ENCODE measurements at places on chromosomes 13 and 19.
A peak's percentile ranks its signal among the peaks of the same experiment; 100 is the strongest.

- DNase-seq = no peak
Measured at GRCh38 chr13:23822252-23822824, 66.9 kb downstream of the MIPEP start.

DNA sequence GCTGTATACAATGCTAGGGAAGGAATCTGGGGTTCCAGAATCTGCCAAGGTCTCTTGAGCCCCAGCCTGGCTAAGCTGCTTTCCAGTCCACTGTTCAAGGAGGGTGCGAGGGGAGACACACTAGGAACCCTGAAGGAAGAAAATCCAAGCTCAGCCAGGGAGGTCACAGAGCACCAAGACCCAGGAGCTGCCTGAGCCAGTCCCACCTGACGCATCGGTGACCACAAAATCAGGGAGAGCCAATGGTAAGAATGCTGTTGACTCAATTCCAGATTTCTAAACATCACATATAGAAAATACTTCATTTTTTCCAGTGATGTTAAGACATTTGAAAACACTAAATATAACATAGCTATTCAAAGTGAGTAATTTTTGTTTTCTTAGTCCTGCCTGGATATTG lies 50.1 kb downstream of the CEP89 start:
- DNase-seq = no peak

DNA sequence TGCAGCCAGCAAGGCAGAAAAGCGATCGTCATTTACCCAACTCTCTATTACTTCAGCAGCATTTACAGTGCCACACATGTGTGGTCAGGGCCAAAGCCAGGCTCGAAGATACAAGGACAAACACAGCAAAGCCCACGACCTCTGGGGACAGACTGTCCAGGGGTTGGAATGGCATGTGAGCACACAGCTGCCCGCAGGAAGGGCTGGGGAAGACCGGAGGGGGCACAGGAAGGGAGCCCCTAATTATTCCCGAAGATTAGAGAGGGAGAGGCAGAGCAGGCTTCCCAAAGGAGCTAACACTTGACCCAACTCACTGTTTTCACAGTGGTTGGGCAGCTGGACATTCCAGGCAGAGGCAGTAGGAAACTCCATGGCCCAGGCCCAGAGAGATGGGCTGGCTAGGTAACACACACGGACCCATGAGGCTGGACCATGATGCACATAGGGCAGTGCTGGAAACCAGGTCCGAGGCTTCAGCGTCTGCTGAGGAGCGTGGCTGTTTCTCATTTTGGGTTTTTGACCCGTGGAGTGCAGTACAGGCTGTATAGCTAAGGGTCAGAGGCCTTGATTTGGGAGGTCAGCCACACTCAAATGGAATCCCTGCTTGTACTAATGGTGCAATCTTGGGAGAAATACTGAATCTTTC lies 179.8 kb downstream of the FOXO1 start:
- no peak for DNase-seq

GRCh38 chr13:80695841-80696240 lies 354.9 kb upstream of the SPRY2 start:
- no peak for DNase-seq

- no peak for DNase-seq
Measured at GRCh38 chr13:97342136-97342535, 91.8 kb upstream of the RAP2A start.

DNA sequence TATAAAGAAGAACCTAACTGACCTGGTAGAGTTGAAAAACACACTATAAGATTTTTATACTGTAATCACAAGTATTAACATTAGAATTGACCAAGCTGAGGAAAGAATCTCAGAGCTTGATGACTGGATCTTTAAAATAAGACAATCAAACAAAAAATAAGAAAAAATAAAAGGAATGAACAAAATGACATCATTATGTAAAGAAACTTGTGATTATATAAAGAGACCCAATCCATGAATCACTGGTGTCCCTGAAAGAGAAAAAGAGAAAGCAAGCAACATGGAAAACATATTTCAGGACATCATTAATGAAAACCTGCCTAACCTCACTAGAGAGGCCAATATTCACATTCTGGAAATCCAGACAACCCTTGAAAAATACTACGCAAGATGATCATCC lies 822.5 kb upstream of the SLITRK5 start:
- DNase-seq = no peak

GRCh38 chr19:10013834-10014618 lies 743 bp downstream of the RDH8 start:
- no peak for DNase-seq

DNA sequence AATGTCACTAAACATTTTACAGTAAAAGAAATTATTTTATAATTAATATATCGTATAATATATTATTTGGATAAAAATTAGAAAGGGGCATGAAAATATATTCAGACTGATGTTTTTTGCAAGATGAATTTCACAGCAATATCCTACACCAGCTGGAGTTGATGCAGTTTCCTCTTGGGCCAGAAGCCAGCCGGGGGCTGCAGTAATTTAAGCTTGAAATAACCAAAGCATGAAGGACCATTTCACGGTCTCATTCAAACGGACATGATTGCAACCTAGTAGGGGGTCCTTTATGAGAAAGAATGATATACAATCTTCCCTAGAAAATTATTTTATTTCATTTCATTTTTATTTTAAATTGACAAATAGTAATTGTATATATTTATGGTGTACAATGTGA lies 797.2 kb upstream of the PCDH9 start:
- DNase-seq = no peak

DNA sequence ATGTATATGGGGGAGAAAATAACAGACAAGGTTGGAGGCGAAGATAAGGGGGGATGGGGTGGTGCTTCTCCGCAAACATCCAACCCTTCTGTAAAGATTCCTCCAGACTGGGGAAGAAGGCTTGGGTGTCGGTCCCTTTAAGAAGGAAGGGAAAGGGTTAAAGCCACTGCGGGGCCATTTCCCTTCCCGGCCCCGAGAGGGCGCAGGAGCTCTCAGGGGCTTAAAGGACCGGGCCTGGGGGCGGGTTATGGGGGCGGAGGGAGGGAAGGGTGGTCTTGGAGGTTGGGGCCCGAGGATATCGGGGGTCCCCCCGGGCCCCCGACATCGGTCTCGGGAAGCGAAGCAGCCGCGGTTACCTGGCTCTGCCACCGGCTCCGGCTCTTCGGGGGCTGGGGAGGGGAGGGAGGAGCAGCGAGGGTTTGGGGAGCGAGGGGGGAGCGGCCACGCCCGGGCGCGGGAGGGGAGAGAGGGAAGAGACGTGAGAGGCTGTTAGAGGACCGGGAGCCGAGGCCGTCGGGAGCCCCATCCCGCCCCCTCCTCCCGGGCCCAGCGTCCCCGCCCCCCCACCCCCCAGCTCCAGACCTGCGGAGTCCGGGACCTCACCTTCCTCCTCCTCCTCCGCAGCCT lies 2.8 kb downstream of the TNNT1 start:
- DNase-seq = no peak

DNA sequence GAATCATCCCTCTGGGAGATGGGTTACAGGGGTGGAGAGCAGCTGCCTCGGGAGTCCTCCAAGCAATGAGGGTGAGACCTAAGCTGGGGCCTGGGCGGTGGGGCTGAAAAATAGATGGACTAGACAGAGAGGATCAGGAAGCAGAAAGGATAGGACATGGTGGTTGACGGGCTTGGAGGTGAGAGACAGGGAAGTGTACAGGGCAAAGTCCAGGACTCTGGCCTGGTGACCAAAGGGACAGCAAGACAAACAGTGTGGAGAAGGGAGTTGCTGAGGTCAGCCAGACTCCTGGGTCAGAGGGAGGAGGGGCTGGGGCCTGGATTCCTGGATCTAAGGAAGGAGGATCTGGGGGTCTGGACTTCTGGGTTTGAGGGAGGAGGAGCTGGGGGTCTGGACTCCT lies 5.5 kb downstream of the PHLDB3 start:
- DNase-seq = no peak

DNA sequence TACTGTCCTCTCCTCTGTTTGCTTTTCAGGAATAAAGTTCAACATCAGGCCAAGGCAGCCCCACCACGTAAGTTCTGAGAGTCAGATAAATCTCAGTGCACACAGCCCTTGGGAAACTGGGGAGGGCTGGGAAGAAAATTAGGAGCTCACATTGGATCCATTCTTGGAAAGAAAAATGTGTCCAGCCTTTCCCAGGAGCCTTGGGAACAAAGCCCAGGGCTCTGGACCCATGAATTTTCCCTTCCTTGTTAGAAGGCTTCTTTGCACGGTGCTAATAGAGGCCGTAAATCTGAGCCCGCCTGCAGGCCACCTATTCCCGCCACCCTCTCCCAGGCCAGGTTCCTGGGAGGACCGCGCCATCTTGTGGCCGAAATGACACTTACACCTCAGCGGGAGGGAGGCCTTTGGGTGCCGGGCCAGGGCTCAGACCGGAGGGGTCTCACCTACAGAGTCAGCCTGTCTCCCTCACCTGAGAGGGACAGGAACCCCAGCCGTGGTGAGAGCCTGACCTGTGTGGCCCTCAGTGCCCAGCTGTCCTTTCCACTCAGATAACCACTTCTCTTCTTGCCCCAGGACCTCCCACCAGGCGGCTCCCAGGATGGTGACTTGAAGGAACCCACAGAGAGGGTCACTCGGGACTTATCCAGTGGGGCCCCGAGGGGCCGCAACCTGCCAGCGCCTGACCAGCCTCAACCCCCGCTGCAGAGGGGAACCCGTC lies 25.1 kb upstream of the KCTD15 start:
- DNase-seq = no peak

DNA sequence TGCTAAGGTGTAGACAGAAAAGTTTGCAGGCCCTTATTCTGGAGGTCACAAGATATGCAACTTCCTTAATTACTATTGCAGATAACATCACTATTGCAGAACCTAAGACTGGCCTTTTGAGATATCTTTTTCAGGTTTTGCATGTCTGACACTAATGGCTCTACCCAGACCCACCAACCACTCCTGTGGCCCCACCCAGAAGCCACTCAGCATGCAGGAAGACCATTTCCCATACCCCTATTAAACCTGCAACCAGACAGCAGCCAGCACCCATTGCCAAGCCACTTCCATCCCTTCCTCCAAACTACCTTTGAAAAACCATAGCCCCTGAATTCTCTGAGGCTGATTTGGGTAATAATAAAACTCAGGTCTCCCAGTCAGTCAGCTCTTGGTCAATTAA lies 297.6 kb downstream of the SLITRK6 start:
- DNase-seq = no peak

- no peak for DNase-seq
Measured at GRCh38 chr19:15995536-15995935, 46.7 kb downstream of the OR10H4 start.

- DNase-seq = no peak
Measured at GRCh38 chr19:35818445-35818844, 5.8 kb upstream of the PRODH2 start.

DNA sequence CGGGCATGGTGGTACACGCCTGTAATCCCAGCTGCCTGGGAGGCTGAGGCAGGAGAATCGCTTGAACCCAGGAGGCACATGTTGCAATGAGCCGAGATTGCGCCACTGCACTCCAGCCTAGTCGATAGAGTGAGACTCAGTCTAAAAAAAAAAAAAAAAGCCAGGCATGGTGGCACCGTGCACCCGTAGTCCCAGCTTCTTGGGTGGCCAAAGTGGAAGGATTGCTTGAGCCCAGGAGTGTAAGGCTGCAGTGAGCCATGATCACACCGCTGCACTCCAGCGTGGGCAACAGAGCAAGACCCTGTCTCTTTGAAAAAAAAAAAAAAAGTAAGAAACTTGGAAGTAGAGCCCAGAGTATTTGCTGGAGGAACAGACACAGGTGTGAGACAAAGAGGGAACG lies 27.7 kb downstream of the CCDC8 start:
- no peak for DNase-seq

DNA sequence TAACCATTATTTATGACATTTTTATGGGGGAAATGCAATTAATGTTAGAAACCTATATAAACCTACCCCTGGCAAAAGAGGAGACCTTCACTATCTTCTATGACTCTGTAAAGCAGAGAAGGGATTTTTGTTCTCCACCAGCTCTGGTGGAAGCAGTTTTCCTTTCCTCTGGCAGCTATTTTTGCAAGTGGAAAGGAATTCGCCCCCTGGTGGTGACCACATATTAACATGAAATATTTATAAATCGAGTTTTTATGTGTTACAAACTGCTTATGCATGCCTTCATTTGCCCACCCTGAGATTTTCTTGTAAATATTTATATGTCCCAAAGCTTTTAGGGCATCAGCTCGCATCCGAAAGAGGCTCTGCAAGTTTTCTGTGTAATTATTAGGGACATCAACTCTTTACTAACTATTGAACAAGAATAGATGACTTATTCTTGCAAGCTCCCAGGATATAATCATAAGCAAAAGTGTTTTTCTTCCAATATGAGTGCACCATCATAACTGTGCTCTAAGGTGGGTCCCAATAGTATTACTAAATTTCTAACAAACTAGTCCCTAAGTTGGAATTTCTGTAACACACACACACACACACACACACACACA lies 62.4 kb downstream of the SERTM1 start:
- DNase-seq = no peak

DNA sequence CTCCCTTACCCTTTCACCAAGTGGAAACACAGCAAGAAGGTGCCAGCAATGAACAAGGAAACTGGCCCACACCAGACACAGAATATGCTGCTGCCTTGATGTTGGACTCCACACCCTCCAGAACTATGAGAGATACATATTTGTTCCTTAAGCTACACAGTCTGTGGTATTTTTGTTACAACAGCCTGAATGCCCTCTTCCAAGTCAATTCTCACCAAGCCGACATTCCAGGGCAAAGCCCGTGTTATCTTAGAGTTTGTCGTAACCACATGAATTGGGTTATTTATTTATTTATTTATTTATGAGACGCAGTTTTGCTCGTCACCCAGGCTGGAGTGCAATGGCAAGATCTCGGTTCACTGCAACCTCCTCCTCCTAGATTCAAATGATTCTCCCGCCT lies 14.9 kb downstream of the FGF21 start:
- peak; percentile 63 for DNase-seq

- DNase-seq = no peak
Measured at GRCh38 chr19:31501427-31502195, 152.4 kb upstream of the TSHZ3 start.

GRCh38 chr19:8473648-8474476 lies 28.6 kb downstream of the PRAM1 start:
- no peak for DNase-seq

DNA sequence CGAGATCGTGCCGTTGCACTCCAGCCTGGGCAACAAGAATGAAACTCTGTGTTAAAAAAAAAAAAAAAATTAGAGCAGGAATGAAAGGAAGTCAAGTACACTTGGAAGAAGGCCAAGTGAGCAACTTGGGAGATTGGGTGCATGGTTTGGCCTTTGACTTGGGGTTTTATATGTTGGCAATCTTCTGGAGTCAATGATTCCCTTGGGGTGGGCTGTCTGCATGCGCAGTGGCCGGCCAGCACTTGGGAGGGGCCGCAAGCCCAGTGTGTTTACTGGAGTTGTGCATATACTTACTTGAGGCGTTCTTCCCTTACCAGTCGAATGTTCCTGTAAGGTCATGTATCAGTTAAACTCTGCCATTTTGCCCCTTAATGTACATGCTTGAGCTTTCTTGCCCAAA lies 103.9 kb downstream of the FAM216B start:
- no peak for DNase-seq

- no peak for DNase-seq
Measured at GRCh38 chr19:55176076-55176475, 4.0 kb downstream of the SYT5 start.

GRCh38 chr13:20997301-20998161 lies 63.9 kb downstream of the LATS2 start:
- peak; percentile 80 for DNase-seq

GRCh38 chr13:97387890-97388289 lies 46.1 kb upstream of the RAP2A start:
- no peak for DNase-seq
